ENCODE measurements at places on chromosomes 12 and 14.

DNA sequence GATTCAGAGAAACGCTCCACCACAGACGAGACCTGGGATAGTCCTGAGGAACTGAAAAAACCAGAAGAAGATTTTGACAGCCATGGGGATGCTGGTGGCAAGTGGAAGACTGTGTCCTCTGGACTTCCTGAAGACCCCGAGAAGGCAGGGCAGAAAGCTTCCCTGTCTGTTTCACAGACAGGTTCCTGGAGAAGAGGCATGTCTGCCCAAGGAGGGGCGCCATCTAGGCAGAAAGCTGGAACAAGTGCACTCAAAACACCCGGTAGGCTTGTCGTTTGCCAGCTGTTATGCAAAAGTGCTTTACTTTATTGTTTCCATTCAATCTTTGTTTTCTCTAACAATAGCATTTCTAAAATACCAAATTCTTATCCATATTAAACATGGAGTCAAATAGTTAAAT, 287.3 kb downstream of the NAV3 start:
- no peak for DNase-seq

DNA sequence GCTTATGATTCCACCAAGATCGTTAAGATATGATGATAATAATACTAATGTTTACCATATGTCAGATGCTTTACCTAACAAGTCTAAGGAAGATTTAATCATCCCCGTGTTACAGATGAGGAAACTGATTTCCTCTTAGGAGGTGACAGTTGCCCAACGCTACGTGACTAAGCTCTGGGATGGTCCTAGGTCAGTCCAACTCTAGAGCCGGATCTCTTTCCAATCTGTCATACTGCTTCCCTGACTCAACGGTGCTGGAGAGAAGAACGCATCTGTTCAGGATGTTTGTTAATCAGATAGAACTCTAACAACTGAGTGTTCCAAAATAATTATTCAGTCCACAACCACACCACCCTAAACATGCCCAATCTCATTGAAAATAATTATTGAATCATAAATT, 39.8 kb downstream of the NDUFA12 start:
- DNase-seq, result no peak

- no peak for DNase-seq
Observed at GRCh38 chr12:21453312-21453852, 15.9 kb downstream of the PYROXD1 start.

DNA sequence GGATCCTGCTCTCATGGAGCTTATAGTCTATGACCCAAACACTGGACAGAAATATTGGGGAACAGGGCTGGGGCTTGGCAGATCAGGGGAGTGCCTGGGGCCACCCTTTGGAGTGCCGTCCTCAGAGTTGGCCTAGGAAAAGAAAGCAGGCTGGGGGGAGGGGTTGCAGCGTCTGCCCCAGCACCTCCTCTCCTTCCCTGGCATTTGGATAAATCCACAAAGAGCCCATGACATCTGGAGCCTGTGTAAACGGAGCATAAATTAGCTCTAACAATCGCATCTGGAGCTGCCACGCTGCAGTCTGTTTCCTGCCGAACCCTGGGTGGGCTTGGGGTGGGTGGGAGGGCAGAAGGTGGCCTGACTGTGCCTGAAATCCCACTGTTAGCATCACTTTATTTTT, 63.8 kb downstream of the MVK start:
- no peak for DNase-seq

- no peak for DNase-seq
Observed at GRCh38 chr12:117387832-117388231, 26.4 kb upstream of the NOS1 start.

DNA sequence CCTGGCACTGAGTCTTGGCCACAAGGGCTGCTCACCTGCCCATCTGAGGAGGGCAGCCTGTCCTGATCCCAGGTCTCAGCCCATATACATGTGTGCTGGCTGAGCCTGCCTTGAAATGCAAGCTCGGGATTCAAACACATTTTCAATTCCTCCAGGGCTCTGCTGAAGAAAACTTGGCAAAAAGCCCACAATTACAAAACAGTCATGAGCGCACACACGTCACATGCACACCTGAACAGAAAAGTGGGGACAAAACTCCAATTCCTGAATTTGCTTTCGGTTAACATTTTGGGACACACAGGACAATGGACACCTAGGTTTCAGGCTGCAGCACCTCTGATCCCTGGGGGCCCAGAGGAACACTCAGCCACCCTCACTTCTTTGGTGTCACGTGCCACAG, 113.9 kb downstream of the RBM19 start:
- DNase-seq, result no peak

All from stimulated activated CD8-positive, alpha-beta memory T cell treated with anti-CD3 and anti-CD28 coated beads, Interleukin-7, amount 100 ng/mL, for 1 hour (primary cell).